ENCODE measurements at places on chromosomes 3 and 15.
A peak's percentile ranks its signal among the peaks of the same experiment; 100 is the strongest.

DNA sequence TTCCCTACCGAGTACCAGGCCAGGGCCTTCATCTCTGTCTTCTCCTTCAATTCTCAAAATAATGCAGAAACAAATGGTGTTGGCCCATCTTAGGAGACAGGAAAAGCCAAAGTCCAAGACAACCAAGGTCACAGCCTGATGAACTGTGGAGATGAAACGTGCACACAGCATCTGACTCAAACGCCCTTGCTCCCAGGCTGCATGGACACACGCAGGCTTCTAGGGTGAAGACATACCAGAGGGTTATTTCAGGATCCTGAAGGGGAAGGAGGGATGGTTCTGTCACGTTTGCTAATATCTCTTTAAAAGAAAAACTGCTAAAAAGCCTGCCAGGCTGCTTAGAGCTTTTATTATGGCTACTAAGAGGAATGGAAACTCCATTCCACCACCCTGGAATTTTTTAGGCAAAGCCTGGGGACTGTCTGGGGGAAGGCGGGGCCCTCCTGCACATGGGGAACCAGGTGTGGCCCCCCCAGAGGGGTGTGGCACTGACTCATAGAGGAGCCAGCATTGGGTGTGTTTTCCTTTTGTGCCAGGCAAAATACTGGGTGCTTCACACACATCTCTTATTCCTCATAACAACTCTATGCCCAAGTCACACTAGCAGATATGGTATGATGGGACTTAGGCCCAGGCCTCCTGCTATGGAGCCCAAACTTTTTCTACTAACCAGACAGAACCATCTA is 62.9 kb downstream of the UMPS start:
- peak; percentile 63 for DNase-seq

- no peak for DNase-seq
Observed at GRCh38 chr15:37891766-37892368, 42.6 kb upstream of the TMCO5A start.

DNA sequence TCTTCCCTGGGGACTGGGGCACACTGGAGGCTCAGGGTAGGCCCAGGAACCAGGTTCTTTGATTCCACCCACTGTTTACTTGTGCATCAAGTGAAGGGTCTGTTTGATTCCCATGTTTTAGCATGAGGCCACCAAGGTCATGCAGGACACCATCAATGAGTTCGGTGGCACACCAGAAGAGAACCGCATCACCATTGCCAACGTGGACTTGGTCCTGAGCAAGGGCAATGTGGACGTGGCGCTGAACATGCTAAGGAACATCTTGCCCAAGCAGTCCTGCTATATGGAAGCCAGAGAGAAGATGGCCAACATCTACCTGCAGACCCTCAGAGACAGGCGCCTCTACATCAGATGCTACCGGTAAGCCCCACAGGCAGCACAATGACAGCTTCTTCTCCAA is 21.5 kb downstream of the TTC21A start:
- DNase-seq = no peak

- DNase-seq = peak; percentile 89
Observed at GRCh38 chr3:42061713-42062380, 29.3 kb upstream of the TRAK1 start.

DNA sequence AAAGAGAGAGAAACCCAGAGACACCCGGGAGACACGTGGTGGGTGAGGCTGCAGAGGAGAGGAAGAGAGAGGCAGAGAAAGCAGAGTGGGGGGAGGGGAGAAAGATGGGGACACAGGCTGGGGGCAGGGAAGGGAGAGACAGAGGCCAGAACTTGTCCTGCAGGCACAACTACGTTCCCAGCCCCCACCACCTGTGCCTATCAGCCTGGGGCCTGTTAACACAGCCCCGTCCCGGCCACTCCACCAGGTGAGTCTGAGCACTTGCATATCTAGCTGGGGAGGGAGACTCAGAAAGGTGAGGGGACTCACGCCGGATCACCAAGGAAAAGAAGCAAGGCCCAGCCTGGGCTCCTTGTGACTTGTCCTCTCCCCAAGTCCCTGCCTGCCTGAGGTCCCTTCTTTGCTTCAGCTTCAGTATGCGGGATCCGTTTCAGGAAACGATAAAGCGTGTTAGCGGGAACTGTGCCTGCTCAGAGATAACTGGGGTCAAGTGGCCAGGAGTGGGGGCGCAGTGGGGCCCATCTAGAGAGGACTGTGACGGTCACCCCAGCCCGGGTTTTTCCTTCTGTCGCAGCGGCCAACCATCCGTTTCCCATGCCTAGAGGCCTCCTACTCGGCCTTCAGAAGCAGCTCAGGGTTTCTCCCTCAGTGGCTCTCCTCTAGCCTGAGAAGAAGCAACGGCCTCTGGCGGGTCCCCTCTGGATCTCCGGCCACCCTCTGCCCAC is 10.3 kb downstream of the LINGO1 start:
- DNase-seq = no peak

- no peak for DNase-seq
Observed at GRCh38 chr3:170725285-170725731, 139.4 kb upstream of the SLC7A14 start.

DNA sequence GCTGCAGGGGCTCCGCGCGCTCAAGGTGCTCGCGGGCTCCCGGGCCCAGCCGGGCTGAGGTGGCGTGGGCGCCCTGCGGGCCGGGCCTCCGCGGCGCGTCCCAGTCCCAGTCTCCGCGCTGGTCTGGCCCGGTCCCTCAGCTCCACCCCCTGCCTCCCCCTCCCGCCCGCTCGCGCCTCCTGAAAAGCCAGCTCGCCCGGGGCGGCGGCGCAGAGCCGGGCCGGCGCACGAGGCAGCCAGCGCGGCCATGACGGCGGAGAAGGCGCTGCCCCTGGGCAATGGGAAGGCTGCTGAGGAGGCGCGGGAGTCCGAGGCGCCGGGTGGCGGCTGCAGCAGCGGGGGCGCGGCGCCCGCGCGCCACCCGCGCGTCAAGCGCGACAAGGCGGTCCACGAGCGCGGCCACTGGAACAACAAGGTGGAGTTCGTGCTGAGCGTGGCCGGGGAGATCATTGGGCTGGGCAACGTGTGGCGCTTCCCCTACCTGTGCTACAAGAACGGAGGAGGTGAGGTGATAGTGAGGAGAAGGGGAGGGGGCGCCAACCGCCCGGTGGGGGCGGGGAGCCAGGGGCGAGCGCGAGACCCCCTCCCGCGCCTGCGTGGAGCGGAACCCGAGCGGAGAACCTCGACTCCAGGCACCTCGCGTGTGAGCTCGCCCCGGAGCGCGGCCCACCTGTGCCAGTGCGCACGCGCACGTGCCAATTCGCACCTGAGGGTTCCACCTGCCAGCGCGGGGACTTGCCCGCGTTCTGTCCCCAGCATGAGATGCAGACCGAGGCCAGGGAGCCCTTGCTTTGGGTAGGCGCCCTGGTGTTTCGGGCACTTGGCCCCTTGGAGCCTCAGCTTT is at the start of gene SLC6A11:
SLC6A11 (plus strand) TSS at position 210 of the 844 bp plus-strand sequence; CDS start at position 248, 38 bp downstream.
- no peak for DNase-seq

GRCh38 chr3:7204848-7205156 is 343.9 kb downstream of the GRM7 start:
- DNase-seq = no peak

DNA sequence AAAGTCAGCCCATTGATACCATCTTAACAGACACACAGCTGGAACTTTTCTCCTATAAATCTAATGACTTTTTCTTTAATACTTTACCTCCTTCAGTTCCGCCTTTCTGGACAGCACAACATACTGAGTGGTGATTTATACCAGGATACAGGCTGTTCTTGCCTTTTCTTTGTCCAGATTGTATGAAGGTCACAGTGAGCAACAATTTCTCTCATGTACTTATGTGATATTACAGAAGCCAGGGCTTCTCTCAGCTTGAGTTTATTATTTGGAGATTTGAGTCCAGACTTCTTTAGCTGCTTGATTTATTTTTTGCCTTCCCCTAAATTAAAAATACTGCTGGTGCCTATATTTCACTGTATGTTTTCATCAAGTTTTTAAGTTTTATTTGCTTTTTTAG is 976.0 kb downstream of the ROBO2 start:
- DNase-seq = no peak

GRCh38 chr15:81400640-81401236 is 26.7 kb upstream of the TMC3 start:
- DNase-seq = no peak
